Type B pancreatic cell (in vitro differentiated cells): ENCODE measurements at places on chromosomes 13 and 19. TPM values are rescaled to one million over a fixed set of nuclear protein-coding genes. Genes with fewer than 3 reads are reported as not detected.

DNA sequence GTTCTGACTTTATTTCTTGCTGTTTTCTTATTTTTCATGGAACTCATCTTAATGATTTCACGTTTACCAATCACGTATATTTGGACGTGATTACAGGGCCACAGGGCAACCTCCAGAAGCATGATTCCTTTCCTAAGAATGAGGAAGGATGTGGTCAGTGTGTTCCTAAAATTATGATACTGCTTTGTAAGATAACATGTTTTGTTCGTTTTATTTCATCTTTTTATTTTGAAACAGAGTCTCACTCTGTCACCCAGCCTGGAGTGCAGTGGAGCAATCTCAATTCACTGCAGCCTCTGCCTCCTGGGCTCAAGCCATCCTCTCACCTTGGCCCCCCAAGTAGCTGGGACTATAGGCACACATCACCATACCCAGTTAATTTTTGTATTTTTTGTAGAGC lies 24.8 kb upstream of the LAIR1 start:
- no peak overlapping the region for H3K27ac ChIP-seq
- H3K36me3 ChIP-seq = no peaks in the 10 kb centered on the region
- no peak for DNase-seq
- H3K4me3 ChIP-seq = no peak overlapping the region

DNA sequence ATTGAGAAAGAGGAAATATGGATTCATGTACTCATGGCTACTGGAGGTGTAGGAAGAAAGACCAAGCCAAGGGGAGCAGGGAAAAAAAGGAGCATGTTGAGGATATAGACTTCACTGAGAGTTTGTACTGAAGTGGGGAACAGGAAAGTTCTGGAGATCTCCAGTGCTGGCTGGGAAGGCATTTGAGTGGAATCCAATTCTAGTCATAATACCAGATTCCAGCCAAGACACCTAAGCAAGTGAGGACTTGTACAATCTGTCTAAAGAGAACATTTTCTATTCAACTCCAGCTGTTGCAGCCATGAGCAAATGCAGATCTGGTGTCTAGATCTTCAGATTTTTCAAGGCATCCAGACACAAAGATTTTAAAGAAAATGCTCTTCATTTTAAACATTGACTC lies 412.5 kb downstream of the OXGR1 start:
- DNase-seq = no peak
- no peak overlapping the region for H3K27ac ChIP-seq
- no peaks in the 10 kb centered on the region for H3K36me3 ChIP-seq
- H3K4me1 ChIP-seq = no peaks in the 10 kb centered on the region

GRCh38 chr13:80338781-80339562 lies 2.0 kb downstream of the SPRY2 start:
- H3K27ac ChIP-seq = no peak overlapping the region
- peaks cover 39% of the 10 kb centered on the region for H3K4me1 ChIP-seq
- no peaks in the 10 kb centered on the region for H3K27me3 ChIP-seq
- H3K36me3 ChIP-seq = peaks cover 23% of the 10 kb centered on the region

ALKBH7 gene
- 53.2 and 71.0 TPM in 2 replicates for total RNA-seq

GRCh38 chr13:53142306-53142705 lies 113.7 kb downstream of the OLFM4 start:
- H3K27me3 ChIP-seq = peaks cover 8% of the 10 kb centered on the region
- H3K27ac ChIP-seq = no peak overlapping the region
- DNase-seq = no peak
- no peak overlapping the region for H3K4me3 ChIP-seq
- peaks cover 13% of the 10 kb centered on the region for H3K4me1 ChIP-seq

PRKCG gene
- total RNA-seq = 2.4 and 3.1 TPM in 2 replicates

DNA sequence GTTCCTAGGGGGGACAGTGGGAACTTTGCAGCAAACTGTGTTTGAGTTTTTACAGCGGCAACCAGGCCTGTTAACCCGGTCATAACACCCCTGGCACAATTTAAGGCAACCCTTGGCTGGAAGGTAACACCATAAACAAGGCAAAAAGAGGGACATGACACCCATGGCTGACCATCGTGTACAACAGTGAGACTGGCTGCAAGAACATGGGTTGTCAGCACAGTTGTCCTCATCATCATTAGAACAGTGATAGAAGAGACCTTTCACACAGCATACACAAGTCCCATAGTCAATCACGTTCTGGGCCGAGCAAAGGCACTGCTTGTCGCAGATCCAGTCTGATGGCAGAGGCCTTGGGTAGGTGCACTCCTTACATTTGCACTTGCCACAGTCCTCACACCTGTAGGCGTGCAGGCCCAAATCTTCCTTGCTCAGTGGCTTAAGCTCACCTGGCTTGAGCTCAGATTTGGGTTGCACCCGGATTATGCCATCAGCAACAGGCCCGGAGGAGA lies 4.1 kb downstream of the SPRY2 start:
- no peak overlapping the region for H3K4me3 ChIP-seq
- H3K4me1 ChIP-seq = peaks cover 40% of the 10 kb centered on the region
- DNase-seq = no peak
- peaks cover 32% of the 10 kb centered on the region for H3K36me3 ChIP-seq
- no peaks in the 10 kb centered on the region for H3K27me3 ChIP-seq

DNA sequence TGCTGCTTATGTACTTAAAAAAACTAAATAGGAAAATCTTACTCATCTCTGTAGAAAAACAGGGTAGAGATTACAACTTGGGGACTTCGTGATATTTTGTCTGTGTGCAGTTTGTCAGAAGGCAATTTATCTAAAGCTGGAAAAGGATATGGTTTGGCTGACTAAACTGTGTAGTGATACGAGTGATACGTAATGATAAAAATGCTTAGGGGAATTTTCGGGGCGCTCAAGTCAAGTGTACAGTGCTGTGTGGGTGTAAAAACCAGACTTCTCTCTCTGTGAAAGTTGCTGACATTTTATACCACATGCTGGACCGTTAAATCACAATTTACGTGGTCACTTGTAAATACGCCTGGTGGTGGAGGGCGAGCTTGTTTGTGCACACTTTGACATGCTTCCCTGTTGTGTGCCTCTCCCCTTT lies 221.7 kb downstream of the KCNRG start:
- peak overlapping the region; percentile 23 for H3K4me3 ChIP-seq
- H3K27ac ChIP-seq = no peak overlapping the region
- H3K36me3 ChIP-seq = no peaks in the 10 kb centered on the region
- peaks cover 9% of the 10 kb centered on the region for H3K4me1 ChIP-seq
